ENCODE measurements at places on chromosomes 3 and 15.

DNA sequence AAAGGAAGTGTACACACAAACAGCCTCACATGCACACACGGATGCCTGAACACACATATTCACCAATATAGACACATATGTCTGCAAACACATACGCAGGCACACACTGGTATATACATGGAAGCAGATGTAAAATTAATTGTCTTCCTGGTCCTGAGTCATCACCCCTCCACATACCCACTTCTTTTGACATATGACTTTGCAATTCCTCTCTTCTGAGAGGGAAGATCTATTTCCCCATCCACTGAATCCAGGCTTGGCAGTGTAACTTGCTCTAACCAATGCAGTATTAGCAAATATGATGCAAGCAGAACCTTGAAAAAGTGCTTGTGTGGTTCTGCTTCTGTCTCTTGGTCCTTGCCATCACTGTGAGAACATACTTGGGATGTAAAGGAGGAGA lies 76.8 kb upstream of the HRH1 start:
- no peak for DNase-seq

DNA sequence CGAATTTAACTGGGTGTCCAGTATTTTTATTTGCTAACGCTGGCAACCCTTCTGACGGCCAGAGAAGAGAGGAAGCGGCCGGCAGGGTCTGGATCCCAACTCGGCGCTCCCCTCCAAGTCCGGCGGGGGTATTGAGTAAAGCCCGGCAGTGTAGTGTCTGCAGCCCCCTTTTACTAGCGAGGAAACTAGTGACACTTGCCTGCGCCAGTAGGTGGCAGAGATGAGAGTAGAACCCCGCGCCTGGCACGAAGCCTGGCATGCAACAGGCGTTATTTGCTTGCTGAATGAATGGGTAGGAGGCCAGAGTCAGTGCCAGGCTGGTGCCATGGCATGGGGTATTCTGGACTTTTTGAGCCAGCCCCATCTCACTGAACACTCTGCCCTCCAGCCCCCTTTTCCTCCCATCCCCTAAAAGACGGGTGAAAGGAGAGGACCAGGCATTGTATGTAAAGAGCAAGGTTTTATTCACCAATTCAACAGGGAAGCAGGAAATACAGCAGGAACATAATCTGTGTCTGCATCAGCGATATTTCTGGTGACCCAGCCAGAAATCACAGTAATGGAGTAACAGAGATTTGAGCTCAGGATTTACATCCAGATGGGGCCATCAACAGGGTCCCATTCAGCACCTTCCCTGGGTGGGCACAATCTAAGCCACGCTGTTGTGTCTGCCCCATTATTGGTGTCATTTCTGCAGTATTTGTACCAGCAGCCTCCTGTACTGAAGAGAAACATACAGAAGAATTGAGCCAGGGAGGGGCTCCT lies 788 bp upstream of the WDR73 start:
- peak; percentile 83 for DNase-seq

DNA sequence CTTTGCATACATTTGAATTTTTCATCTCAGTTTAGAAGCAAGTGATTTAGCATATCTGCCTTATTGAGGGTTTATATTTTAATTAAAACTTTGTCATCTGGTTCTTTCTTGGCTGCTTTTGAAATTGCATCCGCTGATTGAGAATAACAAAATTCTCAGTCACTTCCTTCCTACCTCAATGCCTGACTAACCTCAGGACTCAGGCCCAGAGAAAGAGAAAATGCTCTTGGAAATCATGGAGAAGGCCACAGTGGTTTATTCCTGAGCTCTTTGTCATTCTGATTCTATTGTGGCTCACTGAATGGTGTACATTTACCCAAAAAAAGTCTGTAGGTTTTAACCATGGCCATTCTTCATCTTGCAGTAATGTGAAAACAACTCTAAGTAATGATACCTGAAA lies 533.9 kb downstream of the TBL1XR1 start:
- no peak for DNase-seq

- DNase-seq, result no peak
Measured at GRCh38 chr15:42152196-42152920, 4.1 kb downstream of the PLA2G4F start.

DNA sequence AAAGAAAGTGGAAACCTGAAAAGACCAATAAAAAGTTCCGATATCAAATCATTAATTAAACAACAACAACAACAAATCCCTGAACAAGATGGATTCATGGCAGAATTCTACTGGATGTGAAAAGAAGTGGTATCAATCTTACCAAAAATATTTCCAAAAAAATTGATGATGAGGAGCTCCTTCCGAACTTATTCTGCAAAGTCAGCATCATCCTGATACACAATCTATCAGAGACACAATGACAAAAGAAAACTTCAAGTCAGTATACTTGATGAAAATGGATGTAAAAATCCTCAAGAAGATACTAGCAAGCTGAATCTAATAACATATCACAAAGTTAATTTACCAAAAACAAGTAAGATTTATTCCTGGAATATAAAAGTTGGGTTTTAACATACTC lies 881.8 kb downstream of the SI start:
- DNase-seq, result no peak

- no peak for DNase-seq
Measured at GRCh38 chr15:85336880-85337279, 43.5 kb upstream of the AKAP13 start.

- no peak for DNase-seq
Measured at GRCh38 chr3:51999846-52000245, 4.2 kb upstream of the RPL29 start.

- no peak for DNase-seq
Measured at GRCh38 chr3:101036676-101037075, 43.5 kb upstream of the ABI3BP start.

- peak; percentile 87 for DNase-seq
Measured at GRCh38 chr3:194575484-194576210, 57.6 kb downstream of the TMEM44 start.

DNA sequence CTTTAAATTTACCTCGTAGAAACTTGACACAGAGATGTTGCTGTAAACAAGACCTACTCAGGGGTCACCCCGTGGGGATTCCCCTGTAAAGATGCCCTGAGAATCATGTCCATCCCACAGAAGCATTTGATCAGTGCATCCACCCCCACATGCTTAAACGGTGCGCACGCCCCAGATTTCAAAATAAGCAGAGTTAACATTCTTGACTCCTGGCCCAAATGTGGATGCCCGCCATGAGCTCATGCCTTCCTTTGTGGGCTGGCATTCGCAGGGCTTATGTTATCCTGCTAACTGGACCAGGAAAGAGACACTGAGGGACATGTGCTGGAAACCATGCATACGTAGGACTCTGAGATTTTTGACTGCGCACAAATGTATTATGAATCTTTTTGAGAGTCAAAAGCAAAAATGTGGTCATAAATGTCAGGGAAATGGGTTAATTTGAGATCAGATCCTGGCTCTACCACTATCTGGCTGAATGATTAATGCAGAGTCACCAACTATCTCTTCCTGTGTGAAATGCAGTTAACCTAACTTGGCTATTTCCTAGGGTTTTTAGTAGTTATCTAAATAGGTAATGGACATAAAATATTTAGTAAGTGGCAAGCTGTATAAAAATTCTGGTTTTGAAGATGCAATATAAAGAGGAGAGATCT lies 9.1 kb upstream of the TP63 start:
- DNase-seq, result no peak

- DNase-seq, result peak; percentile 38
Measured at GRCh38 chr3:138434276-138434874, at the start of gene ESYT3. ESYT3 (plus strand) TSS chr3:138434616; CDS start chr3:138434799, 183 bp downstream.

GRCh38 chr15:64029110-64029509 lies 17.2 kb downstream of the DAPK2 start:
- DNase-seq, result no peak

GRCh38 chr15:76065245-76065644 lies 5.5 kb downstream of the TMEM266 start:
- no peak for DNase-seq

DNA sequence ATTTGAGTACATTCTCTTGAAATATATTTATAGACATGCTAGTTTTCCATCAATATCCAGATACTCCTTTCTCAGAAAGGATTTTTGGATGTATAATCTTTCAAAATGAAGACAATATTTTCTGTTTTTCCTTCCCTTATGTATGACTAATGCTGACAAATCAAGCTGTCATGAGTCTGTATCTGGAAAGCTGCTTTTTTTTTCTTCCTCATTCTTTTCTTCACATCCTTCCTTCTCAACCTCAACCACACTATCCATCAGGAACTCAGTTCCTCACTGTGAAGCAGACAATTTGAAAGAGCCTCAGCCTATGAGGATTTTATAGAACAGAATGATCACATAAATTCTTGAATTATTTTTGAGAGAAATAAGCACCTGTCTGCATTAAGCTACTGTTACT lies 335.9 kb upstream of the EPHA6 start:
- no peak for DNase-seq

DNA sequence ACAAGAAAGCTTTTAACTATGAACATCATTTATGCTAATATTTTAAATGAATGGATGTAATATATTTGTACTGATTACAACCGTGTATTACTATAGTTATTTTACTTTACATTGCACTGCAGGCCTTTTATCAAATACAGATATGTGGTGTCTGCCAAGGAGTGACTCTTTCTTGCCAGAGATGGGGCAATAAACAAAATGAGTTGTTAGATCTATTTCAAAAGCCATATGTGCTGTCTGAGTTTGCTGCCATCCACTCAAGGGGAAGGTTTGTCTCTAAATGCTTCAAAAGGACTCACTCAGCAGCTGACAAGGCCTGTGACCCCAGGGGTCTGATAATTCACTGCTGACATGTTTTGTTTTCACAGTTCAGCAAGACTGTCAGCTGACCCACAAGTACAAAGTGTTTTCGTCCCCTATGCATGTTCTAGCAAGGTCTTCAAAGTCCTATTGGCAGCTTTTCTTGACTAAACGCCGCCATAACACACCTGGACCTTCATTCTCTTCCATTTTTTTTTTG lies 41.3 kb upstream of the ZBED2 start:
- no peak for DNase-seq

- DNase-seq, result peak; percentile 4
Measured at GRCh38 chr15:52326756-52327155, 31.2 kb upstream of the MYO5C start.

GRCh38 chr3:71102111-71102983 lies 481.2 kb downstream of the FOXP1 start:
- DNase-seq, result peak; percentile 25

GRCh38 chr15:83270176-83270575 lies 14.3 kb downstream of the BNC1 start:
- no peak for DNase-seq

GRCh38 chr3:44108481-44108880 lies 133.2 kb upstream of the TOPAZ1 start:
- DNase-seq, result no peak

DNA sequence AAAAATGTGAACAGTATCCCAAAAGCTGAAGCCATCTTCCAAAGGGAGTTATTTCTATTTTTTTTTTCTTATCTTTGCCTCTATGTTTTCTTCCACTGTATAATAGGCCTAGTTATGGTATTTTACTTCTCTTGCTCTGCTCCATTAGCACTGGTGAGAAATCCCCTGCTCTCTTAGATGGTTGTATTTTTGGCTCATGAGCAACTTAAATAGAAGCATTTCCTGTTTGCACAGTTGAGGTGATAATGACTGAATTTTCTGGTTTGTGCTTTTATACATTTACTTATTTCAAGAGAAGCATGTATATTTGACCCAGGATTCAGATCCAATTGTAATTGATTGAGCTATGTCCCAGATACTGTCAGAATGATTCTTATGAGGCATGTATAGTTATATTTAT lies 61.6 kb upstream of the CD200R1L start:
- no peak for DNase-seq

DNA sequence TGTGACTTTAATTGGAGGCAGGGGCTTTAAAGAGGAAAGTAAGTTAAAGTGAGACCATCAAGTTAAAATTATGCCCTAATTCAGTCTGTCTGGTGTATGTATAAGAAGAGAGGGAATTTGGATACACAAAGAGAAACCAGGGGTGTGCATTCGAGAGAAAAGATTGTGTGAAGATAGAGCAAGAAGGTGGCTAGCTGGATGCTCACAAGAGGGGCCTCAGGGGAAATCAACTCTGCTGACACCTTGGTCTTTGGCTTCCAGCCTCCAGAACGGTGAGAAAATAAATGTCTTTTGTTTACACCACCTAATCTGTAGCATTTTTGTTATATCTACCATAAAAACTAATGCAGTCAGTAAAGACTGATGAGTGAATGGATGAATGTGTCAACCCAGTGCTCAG lies 907.3 kb upstream of the CFAP20DC start:
- DNase-seq, result no peak

GRCh38 chr15:41629883-41630282 lies 30.3 kb upstream of the MGA start:
- no peak for DNase-seq

DNA sequence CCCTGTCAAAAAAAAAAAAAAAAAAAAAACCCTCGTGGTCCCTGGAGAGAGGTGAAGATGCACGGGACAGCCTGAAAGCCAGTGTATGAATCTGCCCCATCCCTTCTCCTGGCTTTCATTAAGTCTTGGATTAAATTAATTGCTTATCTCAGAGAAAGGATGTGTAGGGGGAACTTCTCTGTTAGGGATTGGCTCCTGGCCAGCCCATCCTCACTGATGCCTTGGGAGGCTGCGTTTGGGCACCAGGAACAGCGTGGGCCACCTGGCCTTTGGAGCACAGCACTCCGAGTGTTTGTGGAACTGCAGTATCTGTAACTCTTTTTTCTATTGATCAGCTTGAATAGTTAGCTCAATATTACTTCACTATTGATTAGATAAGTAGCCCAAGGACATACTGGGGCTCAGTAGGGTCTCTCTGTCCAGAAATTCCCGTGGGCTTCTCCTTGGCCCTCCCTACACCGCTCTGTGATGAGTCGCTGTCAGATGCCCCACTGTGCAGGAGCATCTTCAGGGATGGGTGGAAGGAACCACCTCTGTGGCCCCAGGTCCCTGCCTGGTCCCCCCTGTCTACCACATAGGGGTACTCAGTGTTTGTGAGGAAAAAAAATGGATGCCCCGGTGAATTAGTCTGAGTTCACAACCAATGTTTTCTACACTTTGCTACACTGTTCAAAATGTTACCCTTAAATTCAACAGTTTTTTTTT lies 2.0 kb downstream of the PXYLP1 start:
- no peak for DNase-seq

- DNase-seq, result no peak
Measured at GRCh38 chr3:155500194-155500818, 206.8 kb upstream of the STRIT1 start.

- DNase-seq, result peak; percentile 23
Measured at GRCh38 chr15:63291507-63291906, 14.1 kb downstream of the APH1B start.

- no peak for DNase-seq
Measured at GRCh38 chr15:89899295-89899945, 5.6 kb upstream of the AP3S2 start.

Data from ACHN (cell line).